ENCODE measurements at places on chromosomes 11 and 22. TPM values are rescaled to one million over a fixed set of nuclear protein-coding genes. Genes with fewer than 3 reads are reported as not detected.

GRCh38 chr11:1105183-1105565 is 30.5 kb downstream of the MUC2 start:
- DNase-seq, result no peak
- H3K4me3 ChIP-seq, result no peak overlapping the region
- H3K27me3 ChIP-seq, result no peaks in the 10 kb centered on the region
- H3K27ac ChIP-seq, result no peak overlapping the region
- no peaks in the 10 kb centered on the region for H3K36me3 ChIP-seq

GRCh38 chr11:65620666-65621065 is 5.1 kb downstream of the PCNX3 start:
- H3K4me1 ChIP-seq, result peaks cover 8% of the 10 kb centered on the region
- no peak overlapping the region for H3K27ac ChIP-seq
- H3K36me3 ChIP-seq, result peaks cover 29% of the 10 kb centered on the region
- peaks cover 17% of the 10 kb centered on the region for H3K27me3 ChIP-seq
- H3K4me3 ChIP-seq, result no peak overlapping the region
- no peak for DNase-seq

- no peak for DNase-seq
- peaks cover 11% of the 10 kb centered on the region for H3K4me1 ChIP-seq
- H3K27ac ChIP-seq, result no peak overlapping the region
- H3K27me3 ChIP-seq, result peaks cover 4% of the 10 kb centered on the region
Observed at GRCh38 chr11:130633466-130633865, 185.0 kb downstream of the ADAMTS15 start.

DNA sequence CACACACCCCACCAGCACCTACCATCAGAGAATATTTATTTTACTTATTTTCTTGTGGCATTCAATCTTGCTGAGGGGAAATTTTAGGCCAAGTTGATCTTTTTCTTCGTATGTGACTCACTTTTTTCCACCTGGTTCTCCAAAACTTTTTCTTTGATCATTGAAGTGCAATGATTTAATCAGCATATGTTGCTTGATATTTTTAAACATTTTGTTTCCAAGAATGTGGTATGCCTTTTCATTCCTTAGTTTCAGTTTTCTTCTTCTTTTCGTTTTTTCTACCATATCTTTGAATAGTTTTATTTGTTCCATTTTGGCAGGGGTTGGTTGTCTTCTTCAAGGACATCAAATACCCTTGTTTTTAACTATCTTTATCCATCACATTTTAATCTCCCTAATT is 28.6 kb downstream of the FANCF start:
- no peak overlapping the region for H3K27ac ChIP-seq
- DNase-seq, result no peak
- H3K4me3 ChIP-seq, result no peak overlapping the region
- H3K27me3 ChIP-seq, result no peaks in the 10 kb centered on the region

- no peak overlapping the region for H3K4me3 ChIP-seq
- no peak overlapping the region for H3K27ac ChIP-seq
- no peaks in the 10 kb centered on the region for H3K36me3 ChIP-seq
- H3K4me1 ChIP-seq, result peaks cover 8% of the 10 kb centered on the region
- H3K27me3 ChIP-seq, result no peaks in the 10 kb centered on the region
Observed at GRCh38 chr11:78453140-78453935, 35.7 kb upstream of the GAB2 start.

DNA sequence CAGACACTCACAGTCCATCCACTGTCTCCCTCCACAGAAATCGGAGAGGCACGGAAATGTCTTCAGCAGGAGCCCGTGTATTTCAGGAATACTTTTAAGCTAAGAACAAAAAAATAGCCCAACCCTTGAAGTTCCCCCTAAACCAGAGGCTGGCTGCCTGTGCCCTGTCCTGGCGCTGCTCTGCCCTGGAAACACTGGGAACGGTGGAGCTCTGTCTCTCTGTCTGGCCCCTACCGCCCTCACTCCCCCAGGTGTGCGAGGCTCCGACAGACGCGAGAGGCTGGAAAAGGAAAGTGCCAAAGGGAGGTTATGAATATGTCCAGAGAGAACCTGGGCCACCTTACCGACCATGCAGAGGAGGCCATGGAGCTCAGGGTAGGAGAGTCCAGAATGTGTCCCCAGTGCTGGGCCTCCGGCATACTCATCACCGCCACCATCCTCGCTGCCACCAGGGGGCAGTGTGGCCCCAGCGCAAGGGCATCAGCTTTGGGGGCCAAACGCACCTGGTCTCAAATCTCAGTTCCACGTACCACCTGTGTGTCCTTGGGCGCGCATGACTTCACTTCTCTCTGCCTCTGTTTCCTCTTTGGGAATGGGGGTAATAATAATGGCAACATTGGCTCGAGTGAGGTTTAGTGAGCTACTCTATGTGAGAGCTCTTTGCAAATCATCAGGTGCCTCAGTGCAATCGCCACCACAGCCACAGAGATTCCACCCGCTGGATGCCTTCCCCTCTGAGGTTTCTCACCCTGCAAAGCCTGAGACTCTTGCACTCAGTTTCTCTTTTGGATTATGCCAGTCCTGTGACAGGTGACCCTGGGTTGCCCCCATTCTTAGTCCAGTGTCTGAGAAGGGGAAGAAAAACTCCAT is 10.4 kb upstream of the SLCO2B1 start:
- H3K4me3 ChIP-seq, result no peak overlapping the region
- peaks cover 13% of the 10 kb centered on the region for H3K27me3 ChIP-seq
- H3K27ac ChIP-seq, result no peak overlapping the region
- peak; percentile 78 for DNase-seq

GRCh38 chr22:26568207-26568706 is 21.7 kb downstream of the TPST2 start:
- peak; percentile 21 for DNase-seq
- peaks cover 29% of the 10 kb centered on the region for H3K36me3 ChIP-seq
- H3K4me1 ChIP-seq, result peaks cover 49% of the 10 kb centered on the region

- no peak overlapping the region for H3K27ac ChIP-seq
- DNase-seq, result no peak
- H3K4me1 ChIP-seq, result peaks cover 5% of the 10 kb centered on the region
- H3K4me3 ChIP-seq, result no peak overlapping the region
- no peaks in the 10 kb centered on the region for H3K36me3 ChIP-seq
Observed at GRCh38 chr11:17066691-17067090, 10.8 kb downstream of the RPS13 start.

DNA sequence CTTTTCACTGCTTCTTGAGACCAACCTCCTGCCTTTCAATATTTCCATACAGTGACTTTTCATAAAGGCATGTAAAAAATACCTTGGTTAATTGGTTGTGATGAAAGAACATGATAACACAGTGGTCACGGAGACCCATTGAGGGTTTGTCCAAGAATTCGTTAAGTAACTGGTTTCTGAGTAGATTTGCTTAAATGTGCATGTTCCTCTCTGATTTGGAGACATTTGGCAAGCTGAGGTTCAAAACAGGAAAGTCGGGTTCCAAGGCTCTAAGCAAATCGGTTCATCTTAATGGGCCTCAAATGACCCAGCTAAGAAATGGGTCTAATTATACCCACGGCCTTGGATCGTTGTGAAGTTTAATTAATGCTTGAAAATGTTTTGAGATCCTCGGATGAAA is 36.9 kb upstream of the CCND1 start:
- no peak for DNase-seq
- peaks cover 11% of the 10 kb centered on the region for H3K4me1 ChIP-seq
- peaks cover 2% of the 10 kb centered on the region for H3K27me3 ChIP-seq
- no peak overlapping the region for H3K4me3 ChIP-seq
- H3K36me3 ChIP-seq, result peaks cover 4% of the 10 kb centered on the region
- no peak overlapping the region for H3K27ac ChIP-seq

DNA sequence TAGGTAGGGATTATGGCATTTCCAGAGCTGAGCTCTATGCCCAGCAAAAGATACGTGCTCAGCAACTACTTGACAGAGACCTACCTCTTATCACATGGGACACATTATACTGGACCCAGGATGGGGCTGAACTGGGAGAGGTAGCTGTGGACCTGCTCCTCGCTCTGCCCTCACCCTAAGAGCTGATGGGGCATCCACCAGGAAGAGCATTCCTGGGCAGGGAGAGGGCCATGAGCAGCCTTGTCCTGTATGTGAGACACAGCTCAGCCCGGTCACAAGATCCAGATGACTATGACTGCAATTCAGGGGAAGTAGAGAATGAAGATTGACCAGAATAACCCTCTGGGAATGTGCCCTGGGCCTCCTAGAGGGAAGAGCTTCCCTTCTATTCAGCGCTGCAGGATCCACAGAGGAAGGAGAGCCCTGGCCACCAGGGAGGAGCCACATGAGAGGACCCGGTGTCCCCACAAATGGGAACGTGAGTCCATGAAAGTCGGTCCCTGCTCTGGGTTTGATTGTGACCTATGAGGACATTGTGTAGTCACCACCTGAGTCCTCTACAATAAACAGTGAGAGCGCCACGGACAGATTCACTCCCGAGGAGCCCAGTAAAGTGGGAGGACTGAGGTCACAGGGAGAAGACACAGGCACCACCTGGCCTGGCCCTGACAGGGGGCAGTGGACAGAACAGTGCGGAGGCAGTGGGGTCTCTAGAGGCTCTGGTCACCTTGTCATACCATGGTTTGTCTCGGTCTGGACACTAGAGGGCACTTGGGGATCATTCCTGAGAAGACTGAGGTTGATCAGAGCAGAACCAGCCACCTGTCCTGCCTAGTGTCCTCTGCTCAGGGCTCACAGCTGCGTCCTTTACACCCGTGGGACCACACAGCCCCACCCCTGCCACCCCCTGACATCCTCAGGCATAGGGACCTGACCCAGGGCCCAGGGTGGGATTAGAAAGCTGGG is 99.5 kb downstream of the ZNF280B start:
- H3K4me3 ChIP-seq, result no peak overlapping the region
- peaks cover 2% of the 10 kb centered on the region for H3K4me1 ChIP-seq
- H3K27me3 ChIP-seq, result peaks cover 9% of the 10 kb centered on the region
- H3K27ac ChIP-seq, result no peak overlapping the region
- no peaks in the 10 kb centered on the region for H3K36me3 ChIP-seq
- peak; percentile 56 for DNase-seq

DNA sequence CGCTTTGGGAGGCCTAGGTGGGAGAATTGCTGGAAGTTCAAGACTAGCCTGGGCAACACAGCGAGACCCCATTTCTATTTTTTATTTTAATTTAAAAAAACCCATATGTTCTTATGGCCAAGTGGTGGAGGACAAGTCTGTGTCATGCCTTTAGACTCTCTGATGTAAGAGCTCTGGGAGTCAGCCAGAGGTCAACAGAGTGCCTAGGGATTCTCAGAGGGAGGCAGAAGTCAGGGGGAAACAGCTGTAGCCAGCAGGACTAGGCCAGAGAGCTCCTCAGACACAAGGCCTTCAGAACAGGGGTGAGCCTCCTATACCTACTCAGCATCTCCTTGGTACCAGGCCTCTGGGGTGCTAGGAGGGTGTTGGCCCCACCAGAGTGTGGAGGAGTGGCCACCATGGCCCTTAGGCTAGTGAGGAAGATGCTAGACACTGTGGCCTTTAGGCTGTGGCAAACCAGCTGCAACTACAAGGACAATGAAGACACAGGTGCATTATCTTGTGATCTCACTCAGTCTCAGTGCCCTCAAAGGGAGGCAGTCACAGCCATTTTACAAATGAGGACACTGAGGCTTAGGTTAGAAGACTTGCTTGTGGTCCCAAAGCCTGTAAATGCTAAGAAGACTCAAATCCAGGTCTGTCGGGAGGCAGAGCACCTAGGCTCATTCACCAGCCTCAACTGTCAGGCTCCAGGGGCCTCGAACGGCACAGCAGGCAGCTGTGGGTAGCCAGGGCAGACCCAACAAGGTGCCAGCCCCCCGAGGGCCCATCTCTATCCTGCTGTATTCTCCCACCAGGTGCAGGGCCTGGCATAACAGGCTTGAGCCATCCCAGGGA is 5.0 kb downstream of the ZP1 start:
- no peak for DNase-seq
- H3K27ac ChIP-seq, result no peak overlapping the region
- no peak overlapping the region for H3K4me3 ChIP-seq
- no peaks in the 10 kb centered on the region for H3K36me3 ChIP-seq
- peaks cover 7% of the 10 kb centered on the region for H3K4me1 ChIP-seq

OR8D4 gene
- total RNA-seq, result not detected
